GM19239 (cell line): ENCODE measurements at places on chromosomes 7 and 10.

GRCh38 chr7:148954766-148955165 is 70.7 kb upstream of the EZH2 start:
- no peak for DNase-seq

GRCh38 chr7:1193593-1194424 is 33.8 kb upstream of the ZFAND2A start:
- DNase-seq, result no peak

- no peak for DNase-seq
Measured at GRCh38 chr7:123723913-123724312, 24.9 kb downstream of the WASL start.

- DNase-seq, result no peak
Measured at GRCh38 chr7:121099572-121099971, 111.1 kb downstream of the CPED1 start.

- DNase-seq, result no peak
Measured at GRCh38 chr10:18190840-18191239, 50.6 kb downstream of the CACNB2 start.

DNA sequence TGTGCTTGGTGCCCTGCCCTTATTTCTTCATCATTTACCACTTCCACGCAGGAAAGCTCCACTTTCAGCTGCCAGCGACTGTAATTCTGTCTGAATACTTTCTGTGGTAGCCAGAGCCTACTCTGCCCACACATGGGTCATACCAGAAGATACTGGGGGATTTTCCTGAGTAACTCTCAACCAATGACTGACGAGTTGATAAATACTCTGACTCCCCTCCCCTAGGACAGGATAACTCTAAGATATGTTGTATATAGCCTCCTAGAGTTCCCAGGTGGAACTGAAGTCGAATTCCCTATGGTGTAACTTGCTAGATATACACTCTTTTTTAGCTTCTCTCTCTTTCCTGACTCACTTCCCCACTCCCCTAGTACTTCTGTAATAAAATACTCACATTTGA is 29.8 kb downstream of the SEM1 start:
- no peak for DNase-seq

- no peak for DNase-seq
Measured at GRCh38 chr10:132564690-132565089, 27.1 kb downstream of the INPP5A start.

DNA sequence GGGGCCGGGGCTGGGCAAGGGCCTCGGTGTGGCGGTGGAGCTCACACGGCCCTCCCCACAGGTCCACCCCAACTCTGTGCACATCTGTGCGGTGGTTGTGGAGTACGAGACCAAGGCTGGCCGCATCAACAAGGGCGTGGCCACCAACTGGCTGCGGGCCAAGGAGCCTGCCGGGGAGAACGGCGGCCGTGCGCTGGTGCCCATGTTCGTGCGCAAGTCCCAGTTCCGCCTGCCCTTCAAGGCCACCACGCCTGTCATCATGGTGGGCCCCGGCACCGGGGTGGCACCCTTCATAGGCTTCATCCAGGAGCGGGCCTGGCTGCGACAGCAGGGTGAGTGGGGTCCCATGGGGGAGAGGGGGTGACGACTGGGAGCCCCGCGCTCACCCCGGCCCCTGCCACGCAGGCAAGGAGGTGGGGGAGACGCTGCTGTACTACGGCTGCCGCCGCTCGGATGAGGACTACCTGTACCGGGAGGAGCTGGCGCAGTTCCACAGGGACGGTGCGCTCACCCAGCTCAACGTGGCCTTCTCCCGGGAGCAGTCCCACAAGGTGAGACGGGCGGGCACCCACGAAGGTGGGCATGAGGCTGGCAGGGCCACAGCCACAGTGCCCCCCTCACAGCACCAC is 8.8 kb downstream of the TMEM120A start:
- no peak for DNase-seq

DNA sequence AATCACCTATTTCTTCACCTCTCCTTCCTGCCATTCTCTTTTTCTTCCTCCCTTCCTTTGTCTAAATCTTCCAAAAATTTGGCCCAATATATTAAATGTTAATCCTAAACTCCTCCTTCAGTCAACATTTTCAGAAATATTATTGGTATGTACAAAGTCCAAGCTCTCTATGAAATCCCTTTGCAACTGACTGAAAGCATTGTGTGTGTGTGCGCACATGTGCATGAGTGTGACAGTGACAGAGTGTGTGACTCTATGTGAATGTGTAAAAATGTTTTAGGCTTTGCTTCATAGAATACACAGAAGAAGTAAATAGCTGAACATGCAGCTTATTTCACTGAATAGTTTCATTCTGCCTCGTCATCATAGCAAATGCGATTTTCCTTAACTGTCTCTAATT is 7.0 kb downstream of the GPAM start:
- DNase-seq, result no peak

DNA sequence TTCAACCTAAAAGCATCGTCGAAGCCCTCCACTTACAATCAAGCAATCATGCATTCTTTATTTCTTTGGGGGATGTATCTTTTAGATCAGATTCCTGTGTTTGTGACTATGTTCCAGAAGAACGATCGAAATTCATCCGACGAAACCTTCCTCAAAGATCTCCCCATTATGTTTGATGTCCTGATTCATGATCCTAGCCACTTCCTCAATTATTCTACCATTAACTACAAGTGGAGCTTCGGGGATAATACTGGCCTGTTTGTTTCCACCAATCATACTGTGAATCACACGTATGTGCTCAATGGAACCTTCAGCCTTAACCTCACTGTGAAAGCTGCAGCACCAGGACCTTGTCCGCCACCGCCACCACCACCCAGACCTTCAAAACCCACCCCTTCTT is 13.8 kb downstream of the GPNMB start:
- DNase-seq, result no peak

DNA sequence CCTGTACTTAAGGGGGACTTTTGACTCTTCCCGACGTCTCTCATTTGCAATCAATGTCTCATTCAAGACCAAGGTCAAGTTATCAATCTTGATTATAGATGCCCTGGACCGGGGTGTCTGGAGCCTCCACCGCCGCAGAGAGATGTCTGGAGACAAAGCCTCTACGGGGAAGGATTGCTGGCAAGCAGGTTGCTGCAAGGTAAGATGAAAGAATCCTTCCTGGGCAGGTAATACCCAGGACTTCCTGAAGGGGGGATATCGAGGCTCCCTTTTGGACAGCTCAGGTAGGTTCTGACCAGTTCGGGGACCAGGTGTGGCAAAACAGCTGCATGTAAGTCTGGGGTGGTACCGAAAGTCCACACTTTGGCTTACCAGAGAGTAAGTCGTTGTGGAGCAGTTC is 12.5 kb upstream of the CUX1 start:
- DNase-seq, result no peak

DNA sequence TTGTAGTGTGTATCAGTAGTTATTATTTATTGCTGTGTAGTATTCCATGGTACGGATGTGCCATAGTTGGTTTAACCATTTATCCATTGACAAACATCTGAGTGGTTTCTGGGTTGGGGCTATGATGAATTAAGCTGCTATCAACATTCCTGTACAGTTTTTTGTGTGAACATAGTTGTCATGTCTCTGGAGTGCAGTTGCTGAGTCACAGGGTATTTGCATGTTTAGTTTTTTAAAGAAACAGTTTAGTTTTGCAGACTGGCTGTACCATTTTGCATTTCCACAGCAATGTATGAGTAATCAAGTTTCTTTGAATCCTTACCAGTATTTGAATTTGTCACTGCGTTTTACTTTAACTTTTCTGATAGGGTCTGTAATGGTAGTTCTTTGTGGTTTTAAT is 516.7 kb upstream of the CELF2 start:
- no peak for DNase-seq

DNA sequence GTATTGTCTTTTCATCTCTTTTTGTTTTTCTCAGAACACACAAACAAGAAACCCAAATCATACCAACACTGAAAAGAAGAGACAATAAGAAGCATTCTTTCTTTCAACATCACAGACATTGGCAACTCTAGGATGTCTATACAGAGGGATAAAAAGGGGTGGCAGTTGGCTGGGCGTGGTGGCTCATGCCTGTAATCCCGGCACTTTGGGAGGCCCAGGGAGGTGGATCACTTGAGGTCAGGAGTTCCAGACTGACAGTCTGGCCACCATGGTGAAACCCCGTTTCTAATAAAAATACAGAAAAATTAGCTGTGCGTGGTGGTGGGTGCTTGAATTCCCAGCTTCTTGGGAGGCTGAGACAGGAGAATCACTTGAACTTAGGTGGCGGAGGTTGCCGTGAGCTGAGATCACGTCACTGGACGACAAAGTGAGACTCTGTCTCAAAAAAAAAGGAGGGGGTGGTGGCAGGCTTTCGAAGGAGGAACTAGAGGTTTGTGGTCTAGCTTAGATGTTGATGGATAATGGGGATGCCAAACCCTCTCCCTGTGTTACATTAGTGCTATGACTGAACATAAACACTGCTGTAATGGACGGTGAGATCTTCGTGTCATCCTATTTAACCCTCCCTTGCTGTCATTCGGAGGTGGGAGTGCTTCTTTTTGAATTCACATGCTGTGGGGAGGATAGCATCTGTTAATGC is 9.4 kb downstream of the CNNM2 start:
- DNase-seq, result no peak

GRCh38 chr10:103692952-103693811 is 162.2 kb downstream of the SH3PXD2A start:
- DNase-seq, result no peak

DNA sequence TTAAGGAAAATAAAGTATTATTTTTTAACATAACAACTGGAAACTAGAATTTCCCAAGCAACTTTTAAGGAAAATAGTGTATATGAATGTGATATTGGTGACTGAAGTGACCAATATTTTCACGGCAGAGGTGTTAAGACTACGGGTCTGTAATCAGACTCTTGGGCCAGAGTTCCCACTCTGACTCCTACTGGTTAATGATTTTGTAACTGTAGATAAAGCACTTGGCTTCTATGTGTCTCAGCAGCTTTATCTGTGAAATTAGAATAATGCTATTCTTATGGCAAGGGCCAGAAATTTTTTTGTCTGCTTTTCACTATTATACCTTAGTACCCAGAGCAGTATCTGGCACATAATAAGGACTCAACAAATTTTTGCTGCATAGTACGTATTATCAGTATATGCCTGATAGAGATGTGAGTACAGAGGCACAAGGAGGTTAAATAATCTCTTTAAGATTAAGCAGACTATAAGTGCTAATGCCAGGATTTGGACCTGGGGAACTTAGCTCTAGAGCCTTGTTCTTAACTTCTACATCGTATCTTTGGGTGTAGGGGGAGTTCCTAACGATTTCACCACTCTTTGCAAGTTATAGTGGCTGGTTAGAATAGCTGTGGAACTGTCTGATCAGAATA is 186.1 kb upstream of the SLC26A5 start:
- DNase-seq, result no peak

DNA sequence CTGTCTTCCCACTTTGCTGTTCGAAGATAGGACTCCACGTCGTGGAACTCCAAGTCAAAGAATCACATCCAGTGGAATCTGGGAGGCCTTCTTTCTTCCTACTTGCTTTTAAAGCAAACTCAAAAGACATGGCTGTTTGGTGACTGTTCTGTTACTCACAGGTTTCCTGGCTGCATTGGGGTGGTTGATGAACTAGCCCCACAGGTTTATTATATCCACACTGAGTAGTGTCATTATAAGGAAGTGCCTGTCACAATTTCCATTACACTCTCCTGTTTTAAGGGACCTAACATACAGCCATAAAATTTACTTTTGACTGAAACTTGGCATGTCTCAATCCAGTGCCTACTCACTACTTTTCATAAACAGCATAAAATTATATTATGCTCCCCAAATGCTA is 287.3 kb upstream of the SP4 start:
- DNase-seq, result no peak

GRCh38 chr7:139051655-139052054 is 15.8 kb upstream of the ZC3HAV1L start:
- no peak for DNase-seq

DNA sequence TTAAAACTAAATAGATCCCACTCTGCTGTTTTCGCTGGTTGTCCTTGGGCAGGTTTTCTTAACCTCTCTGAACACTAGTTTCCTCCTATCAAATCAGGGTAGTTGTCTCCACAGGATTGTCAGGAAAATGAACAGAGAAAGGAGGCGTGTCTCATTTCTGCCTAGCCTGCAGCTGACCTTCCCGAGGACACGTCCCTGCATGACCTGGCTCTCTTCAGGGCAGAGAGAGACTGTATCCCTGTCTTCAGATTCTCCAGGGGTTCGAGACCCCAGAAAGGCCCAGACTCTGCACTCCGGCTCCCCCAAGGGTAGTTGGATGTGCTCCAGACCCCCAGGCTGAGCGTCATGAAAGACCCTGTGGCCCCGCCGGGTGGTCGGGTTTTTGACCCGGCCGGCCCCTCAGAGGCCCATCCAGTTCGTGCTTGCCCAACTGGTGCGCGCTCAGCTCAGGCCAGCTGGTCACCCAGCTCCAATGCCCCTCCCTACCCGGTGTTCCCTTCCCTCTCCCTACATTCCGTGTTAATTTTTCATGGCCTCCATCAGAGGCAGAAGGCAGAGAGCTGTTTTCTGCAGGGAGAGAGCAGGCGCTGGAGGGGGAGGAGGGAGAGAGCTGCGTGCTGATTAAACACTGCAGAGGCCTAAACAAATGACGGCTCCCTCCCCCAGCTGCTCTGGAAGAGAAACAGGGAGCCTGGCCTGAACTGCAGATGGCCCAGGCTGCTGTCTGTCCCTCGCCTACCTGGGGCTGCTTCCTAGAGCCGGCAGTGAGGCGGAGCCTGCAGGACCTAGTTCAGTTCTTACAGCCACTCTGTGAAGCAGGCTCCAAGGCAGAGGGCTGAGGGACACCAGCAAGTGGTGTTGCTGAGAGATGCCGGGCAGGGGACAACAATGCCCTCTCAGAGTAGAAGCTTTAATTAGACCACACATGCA is 86.2 kb upstream of the PPIF start:
- DNase-seq, result no peak

DNA sequence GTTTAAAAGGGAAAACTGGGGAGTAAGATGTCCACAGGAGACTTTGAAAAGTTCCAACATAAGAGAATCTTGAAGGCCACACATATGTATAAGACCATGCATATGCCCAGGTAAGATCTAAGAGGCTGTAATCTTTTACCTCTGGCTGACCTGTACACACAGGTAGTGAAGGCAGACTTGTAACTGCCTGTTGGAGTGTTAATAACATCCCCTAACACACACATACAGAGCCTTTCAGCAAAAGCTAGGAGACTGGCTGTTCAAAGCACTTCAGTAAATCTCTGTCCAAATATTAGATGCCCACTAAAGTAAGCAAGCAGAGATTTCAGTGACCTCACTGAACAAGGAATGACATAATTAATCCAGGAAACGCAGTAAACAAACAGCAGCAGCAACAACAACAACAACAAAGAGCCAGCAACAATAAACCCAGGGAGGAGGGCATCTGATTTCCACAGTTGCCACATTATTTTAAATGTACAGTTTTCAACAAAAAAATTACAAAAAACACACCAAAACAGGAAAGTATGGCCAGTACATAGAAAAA is 15.0 kb downstream of the CYP51A1 start:
- no peak for DNase-seq

DNA sequence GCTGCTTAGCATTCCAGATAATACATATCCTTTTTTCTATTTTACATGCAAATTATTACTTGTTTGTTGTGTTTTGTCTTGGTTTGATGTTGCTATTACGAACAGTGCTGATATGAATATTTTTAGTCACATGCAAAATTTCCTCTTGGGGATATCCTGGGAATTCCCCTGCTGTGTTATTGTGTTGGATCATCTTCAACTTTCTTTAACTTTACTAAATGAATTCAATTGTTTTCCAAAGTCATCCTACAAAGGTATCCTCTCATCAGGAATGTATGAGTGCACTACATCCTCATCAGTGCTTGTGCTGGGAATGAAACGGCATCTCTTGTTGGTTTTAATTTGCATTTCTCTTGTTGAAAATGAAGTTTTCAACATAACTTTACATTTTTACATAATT is 87.1 kb downstream of the AASS start:
- no peak for DNase-seq
